CD4-positive, CD25-positive, alpha-beta regulatory T cell (primary cell): ENCODE measurements at places on chromosomes 13 and 19. TPM values are rescaled to one million over a fixed set of nuclear protein-coding genes. Genes with fewer than 3 reads are reported as not detected.

The RNF113B gene
- total RNA-seq, result not detected

The FGF9 gene
- total RNA-seq, result 0.35 TPM

The PSG3 gene
- total RNA-seq, result 0.42 TPM

The ZNF302 gene
- total RNA-seq, result 14.6 TPM

The LRP3 gene
- total RNA-seq, result not detected

The MEDAG gene
- total RNA-seq, result not detected

GRCh38 chr19:51203916-51204315 lies 21.0 kb upstream of the CD33 start:
- peaks cover 3% of the 10 kb centered on the region for H3K27me3 ChIP-seq
- no peak overlapping the region for H3K27ac ChIP-seq
- no peak overlapping the region for H3K4me3 ChIP-seq
- no peak for DNase-seq

- no peak overlapping the region for H3K4me3 ChIP-seq
- DNase-seq, result no peak
- no peaks in the 10 kb centered on the region for H3K27me3 ChIP-seq
- H3K27ac ChIP-seq, result no peak overlapping the region
- no peaks in the 10 kb centered on the region for H3K4me1 ChIP-seq
- no peaks in the 10 kb centered on the region for H3K36me3 ChIP-seq
These were observed 221.9 kb upstream of the SLC10A2 start for GRCh38 chr13:103288114-103288513.

GRCh38 chr19:39737891-39738290 lies at the start of gene CLC:
Gene CLC (minus strand): TSS chr19:39738029. CDS start chr19:39737952, 77 bp downstream.
- H3K4me1 ChIP-seq, result no peaks in the 10 kb centered on the region
- no peak within 1 kb of the TSS for H3K4me3 ChIP-seq
- peaks cover 2% of the 10 kb centered on the region for H3K27me3 ChIP-seq
- H3K27ac ChIP-seq, result no peak within 1 kb of the TSS
- DNase-seq, result no peak
- no peaks in the 10 kb centered on the region for H3K36me3 ChIP-seq

DNA sequence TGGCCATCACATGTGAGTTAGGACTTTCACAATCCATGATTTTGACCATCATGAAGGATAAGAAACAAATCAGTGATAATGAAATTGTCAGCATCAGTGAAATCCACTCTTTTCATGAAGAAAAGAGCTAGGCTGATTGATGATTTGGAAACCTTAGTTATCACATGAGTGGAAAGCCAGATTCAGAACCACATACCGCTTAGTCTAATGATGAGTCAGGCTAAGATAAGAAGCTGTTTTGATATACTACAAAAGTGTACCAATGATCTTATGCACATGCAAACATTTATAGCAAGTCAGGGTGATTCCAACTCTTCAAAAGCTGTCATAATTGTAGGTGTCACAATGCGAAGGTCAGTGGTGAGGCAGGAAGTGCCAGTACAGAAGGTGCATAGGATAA lies 519.3 kb downstream of the GPC6 start:
- DNase-seq, result no peak
- H3K4me3 ChIP-seq, result no peak overlapping the region
- H3K27me3 ChIP-seq, result no peaks in the 10 kb centered on the region

- H3K4me3 ChIP-seq, result no peak overlapping the region
- peaks cover 9% of the 10 kb centered on the region for H3K4me1 ChIP-seq
- no peaks in the 10 kb centered on the region for H3K36me3 ChIP-seq
- H3K27me3 ChIP-seq, result no peaks in the 10 kb centered on the region
- no peak overlapping the region for H3K27ac ChIP-seq
These were observed 31.1 kb upstream of the ATP12A start for GRCh38 chr13:24648983-24649687.

- H3K4me3 ChIP-seq, result no peak overlapping the region
- DNase-seq, result peak; percentile 58
- no peaks in the 10 kb centered on the region for H3K27me3 ChIP-seq
- no peaks in the 10 kb centered on the region for H3K36me3 ChIP-seq
- H3K27ac ChIP-seq, result peak overlapping the region; percentile 35
These were observed 80.2 kb downstream of the SHISA2 start for GRCh38 chr13:25971459-25972145.

DNA sequence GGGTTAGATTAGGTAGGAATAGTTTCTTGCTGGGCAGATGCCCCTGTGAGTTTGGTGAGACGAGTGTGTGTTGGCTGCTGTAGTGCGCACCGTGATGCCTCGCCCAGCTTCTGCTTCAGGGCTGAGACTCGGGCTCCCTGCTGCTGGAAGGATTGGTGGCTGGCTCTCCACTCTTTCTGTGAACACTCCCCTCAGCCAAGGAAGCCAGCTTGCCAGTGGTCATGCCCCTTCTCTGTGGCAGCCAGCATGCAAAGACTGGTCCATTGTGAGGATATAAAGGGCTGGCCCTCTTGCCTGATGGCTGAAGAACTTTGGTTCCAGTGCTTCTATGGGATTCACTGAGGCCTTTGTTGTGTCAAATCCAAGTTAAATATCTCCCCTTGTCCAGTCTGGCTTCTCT lies 2.9 kb upstream of the HTR2A start:
- no peak overlapping the region for H3K4me3 ChIP-seq
- H3K4me1 ChIP-seq, result no peaks in the 10 kb centered on the region
- no peaks in the 10 kb centered on the region for H3K36me3 ChIP-seq
- DNase-seq, result no peak

GRCh38 chr19:4279530-4280422 lies 710 bp downstream of the SHD start:
- DNase-seq, result no peak
- peaks cover 14% of the 10 kb centered on the region for H3K4me1 ChIP-seq
- H3K27ac ChIP-seq, result no peak overlapping the region
- no peaks in the 10 kb centered on the region for H3K36me3 ChIP-seq
- H3K4me3 ChIP-seq, result no peak overlapping the region

GRCh38 chr13:25186187-25186586 lies 14.1 kb upstream of the AMER2 start:
- no peaks in the 10 kb centered on the region for H3K36me3 ChIP-seq
- no peak overlapping the region for H3K4me3 ChIP-seq
- DNase-seq, result no peak
- no peaks in the 10 kb centered on the region for H3K4me1 ChIP-seq

GRCh38 chr19:12856653-12857052 lies 18.3 kb downstream of the MAST1 start:
- no peaks in the 10 kb centered on the region for H3K4me1 ChIP-seq
- H3K27ac ChIP-seq, result no peak overlapping the region
- no peak overlapping the region for H3K4me3 ChIP-seq
- peaks cover 2% of the 10 kb centered on the region for H3K27me3 ChIP-seq

DNA sequence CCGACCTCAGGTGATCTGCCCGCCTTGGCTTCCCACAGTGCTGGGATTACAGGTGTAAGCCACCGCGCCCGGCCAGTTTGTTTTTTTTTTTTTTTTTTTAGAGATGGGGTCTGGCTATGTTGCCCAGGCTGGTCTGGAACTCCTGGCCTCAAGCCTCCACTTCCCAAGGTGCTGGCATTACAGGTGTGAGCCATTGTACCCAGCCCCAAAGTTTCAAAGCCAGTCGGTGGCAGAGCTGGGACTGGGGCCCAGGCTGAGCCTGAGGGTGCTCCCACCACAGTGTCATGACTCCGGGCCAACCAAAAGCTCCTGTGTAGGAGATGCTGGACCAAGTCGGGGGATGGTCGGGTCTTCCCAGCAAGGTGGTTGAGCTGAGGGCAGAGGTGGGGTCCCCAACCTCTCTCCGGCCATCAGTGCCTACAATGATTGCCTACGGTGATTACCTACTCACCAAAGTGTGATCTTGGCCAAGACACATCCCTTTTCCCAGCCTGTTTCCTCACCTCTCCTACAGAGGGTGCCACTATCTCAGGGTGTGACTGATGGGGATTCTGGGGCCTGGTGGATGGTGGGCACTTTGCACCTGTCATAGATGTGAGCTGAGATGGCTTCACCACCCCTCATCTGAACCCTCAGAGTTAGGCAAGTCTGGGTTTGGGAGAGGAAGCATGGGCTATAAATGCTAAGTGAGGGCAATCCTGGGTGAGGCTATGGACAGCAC lies 5.9 kb upstream of the SAMD1 start:
- no peak overlapping the region for H3K27ac ChIP-seq
- H3K27me3 ChIP-seq, result no peaks in the 10 kb centered on the region

GRCh38 chr19:56105090-56105701 lies 15.9 kb downstream of the ZNF787 start:
- H3K27ac ChIP-seq, result no peak overlapping the region
- peaks cover 9% of the 10 kb centered on the region for H3K36me3 ChIP-seq
- H3K27me3 ChIP-seq, result no peaks in the 10 kb centered on the region
- DNase-seq, result peak; percentile 21

- H3K4me3 ChIP-seq, result no peak overlapping the region
- no peak overlapping the region for H3K27ac ChIP-seq
- H3K27me3 ChIP-seq, result no peaks in the 10 kb centered on the region
- no peak for DNase-seq
- H3K36me3 ChIP-seq, result peaks cover 40% of the 10 kb centered on the region
These were observed 3.2 kb downstream of the WBP4 start for GRCh38 chr13:41064493-41064892.

DNA sequence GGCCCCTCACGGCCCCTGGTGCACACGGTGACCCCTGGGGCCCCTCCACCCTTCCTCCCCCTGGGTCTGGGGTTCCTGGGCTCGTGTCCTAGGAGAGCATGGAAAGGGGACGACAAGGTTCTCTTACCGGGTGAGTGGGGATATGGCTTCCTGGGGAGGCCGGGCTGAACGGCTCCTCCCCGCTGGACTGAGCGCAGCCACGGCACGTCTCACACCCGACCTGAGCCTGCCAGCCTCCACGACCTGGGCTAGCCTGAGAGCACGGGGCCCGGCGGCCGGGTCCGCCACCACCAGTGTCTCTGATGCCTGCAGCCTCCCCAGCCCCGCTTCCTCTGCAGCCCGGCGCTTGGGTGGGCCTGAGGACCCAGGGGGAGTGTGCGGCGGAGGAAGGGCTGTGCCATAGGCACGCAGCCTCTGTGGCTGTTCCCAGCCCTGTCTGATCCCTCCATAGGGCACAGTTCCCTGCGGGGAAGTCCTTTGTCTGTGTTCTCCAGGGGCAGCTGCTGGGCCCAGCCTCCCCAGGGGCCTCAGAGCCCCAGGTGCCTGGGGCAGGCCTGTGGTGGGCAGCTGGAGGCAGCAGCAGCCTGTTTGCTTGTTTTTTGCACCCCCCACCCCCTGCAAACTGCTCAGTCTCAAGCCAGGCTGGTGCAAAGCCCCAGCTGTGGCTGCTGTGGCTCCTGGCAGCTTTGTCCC lies 15.0 kb downstream of the PLIN4 start:
- no peak for DNase-seq
- no peaks in the 10 kb centered on the region for H3K4me1 ChIP-seq
- H3K4me3 ChIP-seq, result no peak overlapping the region
- H3K27me3 ChIP-seq, result no peaks in the 10 kb centered on the region
- peaks cover 12% of the 10 kb centered on the region for H3K36me3 ChIP-seq
- no peak overlapping the region for H3K27ac ChIP-seq

DNA sequence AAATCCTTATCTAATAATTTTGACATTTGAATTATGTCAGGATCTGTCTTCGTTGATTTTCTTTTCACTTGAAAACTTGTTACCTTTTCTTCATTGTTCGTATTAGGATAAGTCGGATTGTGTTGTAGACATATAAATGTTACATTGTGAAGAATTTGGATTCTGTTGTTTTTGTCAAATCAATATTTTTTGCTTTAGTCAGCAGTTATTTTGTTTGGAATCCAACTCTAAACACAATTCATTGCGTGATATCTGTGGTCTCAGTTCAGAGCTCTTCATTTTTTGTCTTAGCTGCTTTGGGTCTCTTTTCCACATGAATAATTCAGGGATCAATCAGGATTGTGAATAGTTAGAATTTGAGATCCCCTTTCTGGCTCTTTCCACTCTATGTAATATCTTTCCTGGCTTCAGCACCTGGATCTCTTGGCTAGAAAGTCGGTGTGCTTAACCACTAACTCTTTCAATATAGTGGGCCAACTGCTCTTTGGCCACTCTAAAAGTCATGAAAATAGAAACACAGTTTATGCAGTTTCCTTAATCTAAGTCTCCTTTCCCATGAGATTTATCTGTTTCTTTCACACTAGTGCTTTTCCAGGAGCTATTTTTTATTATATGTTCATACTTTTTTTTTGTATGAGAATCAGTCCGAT lies 2494.2 kb upstream of the PCDH20 start:
- no peaks in the 10 kb centered on the region for H3K4me1 ChIP-seq
- H3K27me3 ChIP-seq, result no peaks in the 10 kb centered on the region
- no peak overlapping the region for H3K4me3 ChIP-seq
- H3K36me3 ChIP-seq, result no peaks in the 10 kb centered on the region
- no peak overlapping the region for H3K27ac ChIP-seq

DNA sequence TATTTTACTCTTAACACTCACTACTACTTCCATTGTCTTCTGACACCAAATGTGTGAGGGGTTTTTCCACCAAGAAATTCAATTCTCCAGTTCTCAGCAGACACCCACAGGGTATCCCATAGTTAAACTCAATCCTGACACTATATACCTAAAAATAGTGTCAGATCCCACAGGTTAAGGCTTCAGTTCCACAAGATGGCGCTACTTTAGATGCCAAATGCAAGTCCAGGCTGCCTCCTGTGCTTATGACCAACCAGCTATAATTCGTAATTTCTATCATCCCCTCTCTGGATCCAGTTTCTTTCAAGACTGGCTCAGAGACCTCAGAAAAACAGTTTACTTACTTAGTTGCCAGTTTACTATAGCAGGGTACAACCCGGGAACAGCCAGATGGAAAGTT lies 1146.2 kb upstream of the SPRY2 start:
- no peak for DNase-seq
- no peaks in the 10 kb centered on the region for H3K4me1 ChIP-seq
- H3K27me3 ChIP-seq, result no peaks in the 10 kb centered on the region
- no peak overlapping the region for H3K27ac ChIP-seq
- H3K36me3 ChIP-seq, result no peaks in the 10 kb centered on the region
- no peak overlapping the region for H3K4me3 ChIP-seq

- no peak overlapping the region for H3K27ac ChIP-seq
- H3K36me3 ChIP-seq, result no peaks in the 10 kb centered on the region
- DNase-seq, result no peak
- no peak overlapping the region for H3K4me3 ChIP-seq
- H3K27me3 ChIP-seq, result peaks cover 4% of the 10 kb centered on the region
These were observed 64.7 kb downstream of the ZNF823 start for GRCh38 chr19:11674067-11674492.

GRCh38 chr19:27746691-27747380 lies 1466.1 kb downstream of the UQCRFS1 start:
- no peak overlapping the region for H3K27ac ChIP-seq
- no peak overlapping the region for H3K4me3 ChIP-seq
- H3K36me3 ChIP-seq, result no peaks in the 10 kb centered on the region
- no peaks in the 10 kb centered on the region for H3K4me1 ChIP-seq
- no peak for DNase-seq

GRCh38 chr19:9523885-9524474 lies 14.5 kb downstream of the ZNF426 start:
- no peaks in the 10 kb centered on the region for H3K4me1 ChIP-seq
- no peak overlapping the region for H3K4me3 ChIP-seq
- no peak overlapping the region for H3K27ac ChIP-seq
- no peak for DNase-seq
